ENCODE measurements at places on chromosomes 3 and 15.

- DNase-seq = no peak
These were observed 1.1 kb downstream of the CHCHD4 start for GRCh38 chr3:14123308-14124222.

- no peak for DNase-seq
These were observed 31.5 kb upstream of the SLC2A2 start for GRCh38 chr3:171058058-171058457.

DNA sequence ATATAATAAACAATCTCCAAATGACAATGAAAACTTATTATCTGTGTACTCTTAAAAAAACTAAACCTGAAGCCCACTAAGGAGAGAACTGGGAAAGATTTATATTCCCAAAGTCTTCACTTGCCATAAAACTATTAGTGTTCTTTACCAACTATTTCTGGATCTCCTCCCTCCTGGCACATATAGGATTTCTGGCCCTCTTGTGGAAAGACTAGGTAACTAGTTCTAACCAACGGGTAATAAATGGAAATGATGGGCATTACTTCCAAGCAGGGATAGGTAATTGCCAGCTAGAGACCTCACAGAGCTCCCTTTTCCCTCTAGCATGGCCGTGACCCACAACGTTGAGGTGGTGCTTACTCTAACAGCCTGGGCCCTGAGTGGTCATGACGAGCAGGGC, 110.1 kb downstream of the DNAH12 start:
- DNase-seq = peak; percentile 29

GRCh38 chr3:169668072-169668956, 4.8 kb upstream of the MECOM start:
- no peak for DNase-seq

- no peak for DNase-seq
These were observed 33.6 kb upstream of the ETV5 start for GRCh38 chr3:186142393-186142932.

DNA sequence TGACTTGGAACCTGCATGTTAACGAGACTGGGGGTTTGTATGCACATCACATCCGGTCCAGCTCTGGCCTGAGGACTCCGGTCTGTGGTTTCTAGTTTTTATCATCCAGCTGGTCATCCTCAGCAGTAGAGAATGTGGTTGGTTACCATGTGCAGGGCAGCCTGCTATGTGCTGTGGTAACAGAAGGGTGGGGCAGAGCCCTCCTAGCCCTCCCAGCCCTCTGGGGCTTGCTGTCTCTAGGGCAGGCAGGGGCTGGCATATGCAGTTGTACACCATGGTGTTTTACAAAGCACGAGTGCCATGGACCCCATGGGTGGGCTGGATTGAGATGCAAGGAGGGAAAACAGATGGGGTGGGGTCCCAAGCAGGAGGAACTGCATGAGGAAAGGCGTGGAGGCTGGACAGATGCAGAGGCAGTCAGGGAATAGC, 70.2 kb downstream of the APBA2 start:
- peak; percentile 27 for DNase-seq

DNA sequence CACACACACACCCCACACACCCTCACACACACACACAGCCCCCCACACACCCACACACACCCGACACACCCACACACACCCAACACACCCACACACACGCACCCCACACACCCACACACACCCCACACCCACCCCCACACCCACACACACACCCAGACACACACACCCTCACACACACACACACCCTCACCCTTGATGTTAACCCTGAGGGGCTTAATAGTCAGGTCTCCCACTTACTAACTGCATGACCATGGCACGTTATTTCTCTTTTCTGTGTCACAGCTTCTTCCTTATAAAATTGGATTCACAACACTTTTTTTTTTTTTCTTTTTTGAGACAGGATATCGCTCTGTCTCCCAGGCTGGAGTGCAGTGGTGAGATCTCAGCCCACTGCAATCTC, 2.8 kb downstream of the GRM2 start:
- DNase-seq = no peak

GRCh38 chr15:55613727-55614126, 25.6 kb upstream of the PYGO1 start:
- no peak for DNase-seq

GRCh38 chr3:158103081-158103886, 2.9 kb downstream of the SHOX2 start:
- DNase-seq = no peak

GRCh38 chr3:24185738-24186384, 240.8 kb downstream of the NR1D2 start:
- DNase-seq = peak; percentile 6

DNA sequence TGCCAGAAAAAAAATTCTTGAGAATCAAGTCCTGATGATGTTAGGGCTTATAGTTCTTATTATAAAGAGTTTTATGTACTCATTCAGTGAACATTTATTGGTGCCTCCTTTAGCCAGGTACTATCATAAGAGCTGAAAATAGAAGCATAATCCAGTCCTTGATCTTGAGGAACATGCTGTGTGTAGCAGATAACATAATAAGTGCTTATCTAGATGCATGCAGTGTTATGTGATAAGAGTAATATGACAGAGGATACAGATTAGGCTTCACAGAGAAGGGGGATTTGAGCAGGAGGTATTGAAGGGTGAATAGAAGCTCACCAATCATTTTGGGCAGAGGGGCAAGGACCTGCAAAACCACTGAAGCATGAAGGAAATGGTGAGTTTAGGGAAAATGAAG, 1.1 kb downstream of the CCR2 start:
- no peak for DNase-seq

- DNase-seq = no peak
These were observed 581 bp downstream of the IP6K1 start for GRCh38 chr3:49785565-49786356.

DNA sequence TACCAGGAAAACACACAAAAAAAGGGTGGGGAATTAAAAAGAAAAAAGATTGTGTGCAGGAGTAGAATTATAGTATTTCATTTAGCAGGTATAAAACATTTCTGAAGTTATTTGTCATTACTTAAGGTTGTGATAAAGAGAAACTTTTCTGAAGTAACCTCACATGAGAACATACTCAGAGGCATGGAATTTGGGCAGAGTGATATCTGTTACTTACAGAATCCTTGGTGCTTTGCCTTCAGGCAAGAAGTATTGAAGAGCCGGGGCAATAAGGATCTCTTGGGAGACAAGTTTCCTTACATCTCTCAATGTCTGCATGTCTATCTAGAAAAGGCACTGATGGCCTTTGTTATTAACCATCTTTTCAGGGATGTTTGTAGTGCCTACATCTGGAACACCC, 179.7 kb upstream of the ROBO1 start:
- DNase-seq = no peak

- DNase-seq = no peak
These were observed 408.4 kb upstream of the ADAMTS9 start for GRCh38 chr3:65096110-65096745.

- DNase-seq = no peak
These were observed 372.1 kb downstream of the MAGI1 start for GRCh38 chr3:65666448-65667091.

GRCh38 chr3:159146856-159147435, 345.1 kb downstream of the MFSD1 start:
- DNase-seq = no peak

DNA sequence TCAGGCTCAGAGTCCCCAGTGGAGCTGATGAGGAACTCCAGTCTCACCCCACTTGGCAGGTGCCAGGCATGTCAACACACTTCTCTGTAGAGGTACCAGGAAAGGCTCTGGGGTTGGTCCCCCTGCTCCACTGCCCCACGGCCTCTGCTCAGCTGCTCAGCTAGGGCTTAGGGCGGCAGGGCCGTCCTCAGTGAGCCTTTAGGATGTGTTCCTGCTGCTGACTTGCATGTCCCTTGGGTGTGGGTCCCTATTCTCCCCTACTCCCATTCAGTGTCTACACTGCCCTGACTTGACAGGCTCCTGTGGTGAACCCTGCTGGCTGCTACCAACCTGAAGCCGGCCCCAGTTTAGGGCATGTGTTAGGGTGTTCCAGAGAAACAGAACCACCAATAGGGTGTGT, 17.9 kb upstream of the POLG start:
- DNase-seq = no peak

DNA sequence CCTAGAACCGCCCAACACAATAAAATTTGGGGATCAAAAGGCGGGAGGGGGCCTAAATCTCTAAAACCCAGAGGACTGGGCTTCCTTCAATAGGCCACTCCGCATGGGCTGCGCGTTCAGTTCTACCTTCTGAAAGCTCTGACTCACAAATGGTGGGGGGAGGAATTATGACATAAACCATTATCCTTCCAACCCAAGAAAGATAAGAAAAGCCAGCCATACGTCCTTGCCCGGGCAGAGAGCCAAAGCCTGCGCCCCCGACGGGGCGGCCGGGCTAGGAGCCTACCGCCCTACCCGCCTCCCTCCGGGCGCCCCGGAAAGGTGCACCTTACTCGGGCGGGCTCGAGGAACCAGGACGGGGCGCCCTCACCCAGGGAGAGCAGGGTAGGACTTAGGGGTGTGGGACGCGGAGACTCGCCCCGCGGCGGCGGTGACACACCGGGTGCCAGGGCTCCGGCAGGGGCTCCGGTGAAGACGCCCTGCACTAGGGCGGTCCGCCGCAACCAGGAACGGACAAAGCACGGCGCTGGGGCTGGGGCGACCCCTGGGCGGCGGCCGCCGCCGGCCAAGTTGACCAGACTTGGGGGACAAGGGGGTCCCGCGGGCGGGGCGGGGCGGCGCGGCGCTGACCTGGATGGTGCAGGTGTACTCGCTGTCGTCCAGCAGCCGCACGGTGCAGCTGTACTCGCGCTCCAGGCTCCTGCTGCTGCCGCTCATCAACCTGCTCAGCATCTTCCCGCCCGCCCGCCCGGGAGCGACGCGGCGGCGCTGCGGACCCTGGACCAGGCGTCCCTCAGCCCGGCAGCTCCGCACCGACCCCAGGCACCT, 534 bp downstream of the FRMD5 start:
- peak; percentile 84 for DNase-seq

GRCh38 chr3:49780080-49780974, 6.0 kb downstream of the IP6K1 start:
- no peak for DNase-seq
